ENCODE measurements at places on chromosomes 2 and 18.
A peak's percentile ranks its signal among the peaks of the same experiment; 100 is the strongest.

- no peak for DNase-seq
Observed at GRCh38 chr2:81895620-81896250, 1591.2 kb upstream of the LRRTM1 start.

DNA sequence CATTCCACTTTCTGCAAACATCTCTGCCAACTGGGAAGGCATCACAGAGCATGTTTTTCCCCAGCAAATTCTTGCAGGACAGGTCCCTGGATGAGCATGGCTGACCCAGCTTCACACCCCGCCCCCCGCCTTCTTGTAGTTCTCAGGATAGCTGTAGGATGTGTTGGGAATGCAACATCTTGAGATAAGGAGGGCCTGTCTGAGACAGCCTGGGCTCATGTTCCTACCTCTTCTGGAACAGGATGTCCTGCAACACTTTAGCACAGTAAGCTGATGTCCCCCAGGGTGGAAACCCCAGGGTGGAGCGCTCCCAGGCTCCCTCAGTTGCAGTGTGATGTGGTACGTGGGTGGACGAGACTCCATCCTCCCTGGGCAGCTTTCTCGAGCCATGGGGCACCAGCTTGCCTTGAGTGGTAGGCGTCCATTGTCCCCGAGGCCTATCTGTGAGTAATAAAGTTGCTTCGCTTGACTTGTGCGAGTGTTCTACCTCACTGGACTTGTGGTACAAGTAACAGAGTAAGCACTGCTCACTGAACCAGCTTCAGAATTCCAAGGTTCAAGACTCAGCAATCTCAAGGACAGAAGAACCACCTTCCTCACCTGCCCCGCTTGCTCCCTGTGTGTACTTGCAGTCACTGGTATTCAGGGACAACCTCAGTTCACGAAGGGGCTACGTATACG lies 48.6 kb downstream of the EMX1 start:
- no peak for DNase-seq

- no peak for DNase-seq
Observed at GRCh38 chr2:15548974-15549373, 12.2 kb downstream of the NBAS start.

- DNase-seq: peak; percentile 74
Observed at GRCh38 chr2:217510771-217511291, 492.0 kb downstream of the TNS1 start.

GRCh38 chr18:58224425-58224750 lies 180.4 kb downstream of the NEDD4L start:
- DNase-seq: no peak

Measured in stromal cell of bone marrow (primary cell).